SJCRH30 (cell line): ENCODE measurements at places on chromosomes 6 and 20. TPM values are rescaled to one million over a fixed set of nuclear protein-coding genes. Genes with fewer than 3 reads are reported as not detected.

PABPC1L gene
- total RNA-seq = 9.3 and 15.9 TPM in 2 replicates

OXT gene
- not detected in 2 replicates for total RNA-seq

PERP gene
- total RNA-seq = 5.4 and 5.7 TPM in 2 replicates

TPX2 gene
- 237 and 240 TPM in 2 replicates for total RNA-seq

HLA-DRB5 gene
- not detected in 2 replicates for total RNA-seq

VSTM2L gene
- 0.18 and 0.22 TPM in 2 replicates for total RNA-seq

POM121L2 gene
- not detected in 2 replicates for total RNA-seq

DDR1 gene
- 73.2 and 80.9 TPM in 2 replicates for total RNA-seq

BTNL2 gene
- total RNA-seq = not detected in 2 replicates

PTK7 gene
- 84.2 and 88.3 TPM in 2 replicates for total RNA-seq

DEFB110 gene
- not detected in 2 replicates for total RNA-seq

MYCT1 gene
- total RNA-seq = 0.04 TPM in 1 of 2 replicates, not detected in the other

KLC4 gene
- 10.5 and 13.2 TPM in 2 replicates for total RNA-seq

STXBP5 gene
- total RNA-seq = 32.9 and 33.4 TPM in 2 replicates

AK9 gene
- 3.2 and 3.8 TPM in 2 replicates for total RNA-seq

ANKRD6 gene
- total RNA-seq = 0.18 and 0.73 TPM in 2 replicates

BTN1A1 gene
- total RNA-seq = 0.04 TPM in 1 of 2 replicates, not detected in the other

HEY2 gene
- 0.15 and 0.22 TPM in 2 replicates for total RNA-seq

UNC5CL gene
- 0.23 and 0.40 TPM in 2 replicates for total RNA-seq

RAB44 gene
- total RNA-seq = not detected in 2 replicates

GCLC gene
- 3.9 and 4.4 TPM in 2 replicates for total RNA-seq

PSMB1 gene
- total RNA-seq = 410 and 446 TPM in 2 replicates

MAN1A1 gene
- total RNA-seq = 15.2 and 15.4 TPM in 2 replicates

TGM2 gene
- 0.10 and 0.13 TPM in 2 replicates for total RNA-seq

IL17F gene
- total RNA-seq = not detected in 2 replicates

RBM24 gene
- 29.3 and 32.2 TPM in 2 replicates for total RNA-seq

IL17A gene
- total RNA-seq = not detected in 2 replicates

CDH26 gene
- total RNA-seq = 0.18 and 0.32 TPM in 2 replicates

SLC44A4 gene
- 0.12 TPM in 1 of 2 replicates, not detected in the other for total RNA-seq

PHACTR1 gene
- 0.14 and 0.20 TPM in 2 replicates for total RNA-seq

DACT2 gene
- total RNA-seq = not detected in 2 replicates

SOX4 gene
- 33.9 and 37.2 TPM in 2 replicates for total RNA-seq

PACRG gene
- not detected in 2 replicates for total RNA-seq

HLA-DRB1 gene
- total RNA-seq = not detected in 2 replicates

HFE gene
- total RNA-seq = 0.33 and 0.67 TPM in 2 replicates

GABRR1 gene
- total RNA-seq = 0.26 and 0.30 TPM in 2 replicates

TMEM14A gene
- total RNA-seq = 18.5 and 21.7 TPM in 2 replicates

PROKR2 gene
- total RNA-seq = not detected in 2 replicates

DCDC2 gene
- total RNA-seq = 0.02 and 0.05 TPM in 2 replicates

SAPCD1 gene
- total RNA-seq = 0.89 and 1.4 TPM in 2 replicates

C4A gene
- total RNA-seq = 0.81 and 2.5 TPM in 2 replicates

ZFP64 gene
- 8.9 and 9.5 TPM in 2 replicates for total RNA-seq

TTK gene
- 71.9 and 82.2 TPM in 2 replicates for total RNA-seq
